Activated naive CD4-positive, alpha-beta T cell treated with Interleukin-2 at 50 U/mL for 16 hours (primary cell): ENCODE measurements at places on chromosomes 2 and 18.

DNA sequence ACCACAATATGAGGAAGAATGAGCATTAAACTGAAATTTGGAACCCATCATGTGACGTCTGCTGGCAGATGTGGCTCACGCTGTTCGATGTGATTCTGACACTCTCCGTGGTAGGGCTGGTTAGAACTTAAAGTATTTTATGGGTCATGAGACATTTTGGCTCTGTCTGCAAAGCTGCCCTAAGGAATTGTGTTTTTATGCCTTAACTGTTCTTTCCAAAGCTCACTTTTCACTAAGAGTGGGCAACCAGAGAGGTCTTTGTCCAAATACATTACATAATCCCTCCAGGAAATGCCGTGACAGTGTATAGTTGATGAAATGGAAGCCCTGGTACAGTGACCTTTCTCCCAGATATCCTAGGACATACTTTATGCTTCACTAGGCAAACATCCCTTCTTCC, 119.1 kb downstream of the AQP4 start:
- no peak for DNase-seq

GRCh38 chr2:2507417-2507997, 176.4 kb upstream of the MYT1L start:
- DNase-seq, result no peak

DNA sequence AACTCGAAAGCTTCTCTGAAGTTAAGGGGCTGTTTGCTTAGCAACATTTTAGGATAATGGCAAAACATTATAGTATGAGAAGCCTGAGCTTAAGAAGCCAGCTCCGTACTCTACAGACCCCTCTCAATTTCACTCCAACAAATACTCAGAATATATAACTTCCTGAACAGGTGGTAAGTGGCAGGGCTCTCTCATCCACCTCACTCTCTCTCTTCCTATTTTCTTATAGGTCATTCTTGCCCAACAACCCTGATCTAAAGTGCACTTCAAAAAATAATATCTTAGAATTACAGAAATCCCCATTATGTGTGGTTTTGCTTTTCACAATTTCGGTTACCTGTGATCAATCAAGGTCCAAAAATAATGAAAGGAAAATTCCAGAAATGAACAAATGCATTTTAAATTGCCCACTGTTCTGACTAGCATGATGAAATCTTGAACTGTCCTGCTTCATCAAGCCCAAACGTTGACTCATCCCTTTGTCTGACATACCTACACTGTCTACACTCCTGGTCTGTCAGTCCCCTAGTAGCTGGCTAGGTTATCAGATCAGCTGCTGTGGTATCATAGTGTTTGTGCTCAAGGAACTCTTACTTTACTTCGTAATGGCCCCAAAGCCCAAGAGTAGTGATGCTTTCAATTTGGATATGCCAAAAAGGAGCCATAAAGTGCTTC, 122.8 kb upstream of the COL5A2 start:
- DNase-seq, result no peak

- DNase-seq, result no peak
These were observed 31.4 kb downstream of the LGALSL start for GRCh38 chr2:64485331-64485730.

DNA sequence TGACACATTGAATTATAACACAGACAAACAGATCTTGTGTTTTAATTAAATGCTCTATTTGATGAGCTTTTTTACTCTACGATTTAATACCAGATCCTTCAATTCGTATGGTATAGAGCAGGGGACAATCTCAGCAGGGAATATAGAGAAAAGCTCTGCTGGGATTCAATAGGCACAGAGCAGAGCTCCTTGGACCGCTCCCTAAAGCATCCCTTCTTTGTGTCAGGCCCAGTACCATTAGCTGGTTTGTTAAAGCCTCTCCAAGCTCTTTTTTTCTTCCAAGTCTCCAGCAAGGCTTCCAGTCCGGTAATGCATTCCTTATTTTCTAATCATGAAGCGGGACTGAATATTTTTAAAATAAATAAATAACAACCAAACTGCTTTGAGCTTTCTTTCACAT, 466.0 kb downstream of the NR4A2 start:
- no peak for DNase-seq

DNA sequence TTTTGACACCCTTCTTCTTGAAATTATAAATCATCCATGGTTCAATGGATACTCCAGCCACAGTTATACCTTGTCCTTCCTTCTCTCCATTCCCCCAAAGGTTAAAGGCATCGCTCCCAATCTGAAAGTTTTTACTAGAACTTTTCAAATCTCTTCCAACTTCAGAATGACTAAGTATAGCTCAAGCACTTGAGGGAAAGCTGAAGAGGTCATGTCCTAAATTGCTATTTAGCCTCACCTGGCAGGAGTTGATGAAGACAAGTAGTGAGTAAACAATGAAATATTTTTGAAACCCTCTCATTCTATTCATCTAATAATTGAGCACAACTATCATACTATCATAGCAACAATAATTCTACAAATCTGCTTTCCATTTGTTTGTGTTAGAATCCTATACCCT, 167.8 kb downstream of the HNMT start:
- no peak for DNase-seq

DNA sequence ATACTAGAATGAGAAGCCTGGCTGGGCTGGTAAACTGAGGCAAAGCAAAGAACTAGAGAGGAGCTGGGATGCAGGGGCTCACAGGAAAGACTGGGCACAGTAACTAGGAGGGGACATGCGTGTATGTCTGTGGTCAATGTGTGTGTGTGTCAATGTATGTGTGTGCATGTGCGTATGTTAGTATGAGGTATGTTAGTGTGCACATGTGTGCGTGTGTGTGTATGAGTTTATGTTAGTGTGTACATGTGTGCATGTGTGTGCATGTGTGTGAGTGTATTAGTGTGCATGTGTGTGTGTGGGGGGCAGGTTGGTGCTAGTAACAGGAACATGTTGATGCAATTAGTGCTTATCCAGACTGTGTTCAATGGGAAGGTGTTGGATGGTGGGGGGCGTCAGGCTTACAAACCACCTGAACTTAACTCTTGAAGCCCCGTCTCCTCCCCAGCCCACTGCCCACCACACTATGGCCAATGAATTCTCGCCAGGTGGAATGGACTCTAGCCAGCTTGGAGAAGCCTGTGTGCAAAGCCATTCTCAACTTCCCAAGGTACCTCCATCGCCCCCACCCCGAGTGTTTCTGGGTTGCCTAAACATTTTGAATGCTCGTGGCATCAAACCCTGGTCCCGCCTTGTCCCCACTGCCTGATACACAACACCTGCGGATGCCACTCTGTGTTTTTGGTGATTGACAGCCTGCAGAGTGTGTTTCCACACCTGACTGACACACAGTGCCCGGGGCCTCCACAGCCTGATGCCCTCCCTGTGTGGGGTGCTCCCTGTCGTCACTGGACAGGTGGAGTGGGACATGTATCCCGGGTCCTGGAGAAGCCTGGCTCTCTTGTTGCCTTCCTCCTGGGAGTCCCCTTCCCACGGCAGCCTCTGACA, 90.1 kb upstream of the ASB18 start:
- no peak for DNase-seq

DNA sequence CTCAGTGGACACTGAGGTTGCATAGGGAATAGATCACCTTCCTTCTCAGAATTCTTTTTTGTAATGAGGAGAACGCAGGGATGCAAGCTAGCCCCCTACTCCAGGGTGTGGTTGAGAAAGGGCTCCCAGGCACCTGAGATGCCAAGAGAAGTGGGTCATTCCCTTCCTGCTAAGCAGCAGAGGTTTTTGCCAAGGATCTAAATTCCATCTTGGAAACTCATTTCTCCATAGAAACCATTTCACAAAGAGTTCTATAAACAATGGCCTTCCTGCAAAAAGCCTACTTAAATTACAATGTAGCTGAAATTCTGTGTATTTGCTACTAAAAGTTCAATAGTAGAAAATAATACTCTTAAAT, 3.7 kb upstream of the PPP3R1 start:
- no peak for DNase-seq

GRCh38 chr2:204260162-204260877, 285.0 kb upstream of the PARD3B start:
- DNase-seq, result peak; percentile 21

- no peak for DNase-seq
These were observed 67.5 kb upstream of the DTNB start for GRCh38 chr2:25740810-25741381.

- DNase-seq, result no peak
These were observed 119.6 kb downstream of the QPCT start for GRCh38 chr2:37464067-37464466.

GRCh38 chr2:167946441-167946841, 301.0 kb downstream of the STK39 start:
- DNase-seq, result no peak

DNA sequence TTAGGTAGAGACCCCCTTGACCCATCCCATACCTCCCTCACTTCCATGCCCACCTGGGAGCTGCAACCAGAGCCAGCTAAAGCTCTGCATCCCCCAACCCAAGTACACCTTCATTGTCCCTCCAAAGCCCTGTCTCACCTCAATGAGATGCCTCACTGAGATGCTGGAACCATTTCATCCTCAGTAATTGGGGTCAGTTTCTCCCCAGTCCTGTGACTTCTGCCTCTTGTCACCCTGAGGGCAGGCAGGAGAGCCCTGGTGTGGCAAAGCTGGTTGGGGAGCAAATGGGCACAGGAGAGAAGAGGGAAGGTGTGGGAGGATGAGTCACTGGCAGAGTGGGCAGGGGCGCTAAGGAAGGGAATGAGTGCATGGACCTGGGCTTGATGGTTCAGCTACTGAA, 27.9 kb upstream of the NT5DC4 start:
- peak; percentile 62 for DNase-seq

GRCh38 chr2:96733931-96734330, 5.9 kb downstream of the LMAN2L start:
- DNase-seq, result no peak
